Hypothalamus (tissue), 51 donors: ENCODE measurements at places on chromosomes 6 and 20.

DNA sequence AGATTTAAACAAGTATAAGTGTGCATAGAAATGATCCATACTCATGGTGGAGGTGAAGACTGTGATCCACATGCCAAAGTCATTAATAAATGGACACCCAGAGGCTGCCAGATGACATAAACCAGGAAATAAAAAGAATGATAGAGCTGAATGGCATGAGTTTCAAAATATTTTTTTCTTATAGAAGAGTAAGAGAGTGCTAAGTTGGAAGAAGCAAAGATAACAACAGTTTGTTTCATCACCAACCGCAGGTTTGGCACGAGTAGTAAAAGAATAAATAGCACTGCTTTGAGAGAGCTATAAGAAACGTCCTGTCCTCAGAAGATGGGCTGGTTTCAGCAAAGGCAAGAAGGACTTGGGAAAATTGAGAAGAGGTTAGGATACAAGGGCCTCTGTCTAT, 246.9 kb downstream of the UBE3D start:
- no peak for DNase-seq

GRCh38 chr20:59165891-59166709, 2.5 kb downstream of the ZNF831 start:
- no peak for DNase-seq

- no peak for DNase-seq
Observed at GRCh38 chr20:49676581-49677291, 36.9 kb downstream of the B4GALT5 start.

DNA sequence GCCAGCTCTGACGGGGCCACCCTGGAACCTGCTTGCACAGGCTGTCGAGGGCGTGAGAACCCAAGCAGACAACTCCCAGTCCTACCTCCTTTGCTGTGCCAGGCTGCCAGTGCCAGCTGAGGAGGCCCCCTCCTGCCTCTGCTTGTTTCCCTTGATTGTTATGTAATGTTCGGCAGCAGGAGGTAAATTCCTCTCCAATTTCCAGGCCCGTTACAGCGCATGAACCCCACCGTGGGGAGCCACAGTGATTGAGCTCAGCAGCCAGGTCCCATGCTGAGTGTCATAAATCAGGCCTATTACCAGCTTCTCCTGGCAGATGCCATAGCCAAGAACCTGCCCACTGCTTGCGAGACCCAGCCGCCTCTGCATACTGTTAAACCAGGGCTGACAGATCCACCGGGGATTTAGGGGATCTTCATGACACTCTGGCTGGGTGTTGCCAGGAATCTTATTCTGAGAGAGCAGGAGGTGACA, 320.5 kb downstream of the DHX35 start:
- no peak for DNase-seq

DNA sequence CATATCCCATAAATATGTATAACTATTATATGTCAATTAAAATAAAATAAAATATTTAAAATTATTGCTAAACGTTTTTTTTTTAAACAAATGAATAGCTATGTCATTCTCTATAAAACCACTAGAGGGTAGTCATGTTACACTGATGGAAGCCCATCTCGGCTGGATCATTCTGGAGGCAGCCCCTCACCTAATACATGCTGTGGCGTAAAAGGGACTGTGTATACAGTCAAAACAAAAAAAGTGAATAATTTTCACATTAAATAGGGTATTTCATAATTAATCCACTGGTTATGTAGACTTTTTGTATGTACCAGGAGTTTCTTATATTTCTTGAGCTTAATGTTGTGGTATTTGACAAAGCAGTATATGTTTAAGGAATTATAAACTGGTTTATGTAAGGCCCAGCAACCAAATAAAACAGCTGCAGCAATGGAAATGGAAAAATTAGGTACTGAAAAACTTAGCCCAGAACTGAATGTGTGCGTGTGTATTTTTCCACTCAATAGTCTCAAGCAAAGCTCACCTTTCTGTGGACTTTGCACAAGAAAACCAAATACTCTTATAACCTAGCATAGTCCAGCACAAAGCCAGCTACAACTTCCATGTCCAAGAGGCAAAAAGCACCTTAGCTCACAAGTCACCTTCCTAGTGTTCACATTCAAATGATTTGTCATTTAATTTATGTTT, 81.7 kb downstream of the COL9A1 start:
- no peak for DNase-seq
